ENCODE measurements at places on chromosomes 6 and 20. TPM values are rescaled to one million over a fixed set of nuclear protein-coding genes. Genes with fewer than 3 reads are reported as not detected.

DNA sequence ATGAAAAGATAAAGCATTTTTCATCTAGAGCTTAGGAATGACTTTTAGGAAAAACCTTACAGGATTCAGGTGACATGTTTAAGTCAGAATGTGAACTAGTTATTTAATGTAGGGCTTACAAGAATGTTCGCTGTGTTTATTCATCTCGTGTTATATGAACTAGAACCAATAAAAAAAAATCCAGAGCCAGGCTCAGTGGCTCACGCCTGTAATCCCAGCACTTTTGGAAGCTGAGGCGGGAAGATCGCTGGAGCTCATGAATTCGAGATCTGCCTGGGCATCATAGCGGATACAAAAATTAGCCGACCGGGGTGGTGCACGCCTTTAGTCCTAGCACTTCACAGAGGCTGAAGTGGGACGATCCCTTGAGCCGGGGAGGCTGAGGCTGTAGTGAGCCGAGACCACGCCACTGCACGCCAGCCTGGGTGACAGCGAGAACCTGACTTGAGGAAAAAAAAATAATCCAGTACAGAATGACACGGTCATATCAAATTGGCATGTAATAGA lies 46.3 kb downstream of the OR2B2 start:
- peak; percentile 61 for DNase-seq

DNA sequence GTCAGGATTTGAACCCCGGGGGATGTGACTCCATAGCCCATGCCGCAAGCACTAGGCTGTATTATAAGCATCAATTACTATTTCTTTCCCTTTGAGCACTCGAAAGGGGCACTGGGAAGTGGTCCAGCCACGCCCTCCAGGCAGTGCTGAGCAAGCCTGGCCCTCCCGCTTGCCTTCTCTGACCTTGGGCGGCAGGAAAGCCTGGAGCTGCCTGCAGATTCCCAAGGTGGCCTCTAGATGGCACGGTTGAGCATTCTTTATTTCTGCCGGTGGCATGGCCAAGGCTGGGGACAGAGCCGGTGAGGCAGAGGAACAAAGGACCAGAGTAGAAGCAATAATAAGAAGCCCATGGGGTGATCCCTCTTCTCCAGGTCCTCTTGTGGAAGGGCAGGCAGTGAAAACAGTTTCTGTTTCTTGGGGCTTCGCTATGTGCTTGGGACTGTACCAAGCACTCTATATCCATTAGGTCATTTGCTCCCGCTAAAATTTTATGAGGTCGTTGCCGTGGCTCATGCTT lies 32.0 kb downstream of the ARHGAP40 start:
- peak; percentile 67 for DNase-seq

The GGTLC1 gene
- total RNA-seq = not detected

DNA sequence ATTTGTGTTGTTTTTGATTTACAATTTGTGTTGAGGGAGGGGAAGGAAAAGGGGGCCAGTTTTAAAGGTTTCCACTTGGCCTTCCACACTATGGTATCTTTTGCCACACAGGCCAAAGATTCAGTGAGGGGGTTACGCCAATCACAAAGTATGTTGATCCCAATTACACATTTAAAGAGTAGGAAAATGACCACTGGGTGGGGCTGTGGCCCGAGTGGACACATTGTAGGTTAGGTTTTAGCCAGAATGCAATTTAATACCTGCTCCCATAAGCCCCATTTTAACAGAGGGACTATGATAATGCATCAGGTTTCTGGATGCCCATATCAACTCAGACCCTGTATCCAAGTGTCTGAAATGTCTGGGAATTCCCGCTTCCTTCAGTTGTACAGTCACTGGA lies 15.6 kb downstream of the VGLL2 start:
- no peak for DNase-seq

DNA sequence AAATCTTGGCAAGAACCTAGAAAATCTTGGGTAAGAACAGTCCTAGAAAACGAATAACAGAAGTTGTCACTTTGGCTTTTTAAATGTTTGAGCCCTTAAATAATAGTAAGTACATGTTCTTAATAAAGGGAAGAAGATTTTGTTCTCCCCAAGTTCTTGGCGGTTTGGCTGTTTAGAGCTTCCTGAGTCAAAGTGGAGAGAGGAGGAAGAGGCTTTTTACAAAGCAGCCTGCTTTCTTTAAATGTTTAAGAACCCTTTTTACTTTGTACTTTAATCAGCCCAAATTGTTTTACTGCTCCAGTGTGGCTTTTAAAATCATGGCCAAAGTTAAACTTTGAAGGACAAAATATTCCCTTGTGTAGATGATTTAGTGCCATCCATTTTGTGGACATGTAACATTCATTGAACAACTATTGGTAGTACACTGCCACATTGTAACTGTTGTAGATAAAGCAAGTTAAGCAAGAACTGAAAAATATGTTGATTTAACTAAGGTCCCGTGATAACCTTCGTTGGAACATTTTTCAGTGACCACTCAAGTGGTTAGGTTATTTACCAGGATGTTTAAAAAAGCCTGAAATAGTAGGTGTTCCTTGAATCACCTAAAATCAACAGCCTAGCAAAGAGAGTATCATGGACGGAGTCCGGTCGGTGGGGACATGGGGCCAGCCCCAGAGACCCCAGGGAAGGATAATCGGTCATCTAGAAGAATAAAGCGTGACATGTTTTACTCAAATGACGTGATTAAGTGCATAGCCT lies 2.4 kb downstream of the AMD1 start:
- DNase-seq = no peak

DNA sequence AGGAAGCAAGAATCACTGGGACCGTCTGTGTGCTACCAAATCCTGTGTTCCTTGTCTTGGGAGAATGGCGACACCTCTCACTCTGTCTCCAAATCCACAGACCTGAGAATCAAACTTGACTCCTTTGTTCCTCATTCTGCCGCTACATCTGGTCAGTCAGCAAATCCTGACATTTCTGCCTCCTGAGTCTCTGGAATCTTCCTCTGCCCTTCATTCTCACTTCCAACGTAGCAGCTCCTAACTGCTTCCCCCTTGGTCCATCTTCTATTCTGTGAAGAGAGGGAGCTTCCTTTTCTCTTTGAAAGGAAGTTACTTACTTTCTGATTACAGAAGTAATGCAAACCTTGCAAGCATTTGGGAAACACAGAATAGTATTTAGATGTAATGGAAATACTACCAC lies 37.7 kb downstream of the SYTL3 start:
- no peak for DNase-seq

DNA sequence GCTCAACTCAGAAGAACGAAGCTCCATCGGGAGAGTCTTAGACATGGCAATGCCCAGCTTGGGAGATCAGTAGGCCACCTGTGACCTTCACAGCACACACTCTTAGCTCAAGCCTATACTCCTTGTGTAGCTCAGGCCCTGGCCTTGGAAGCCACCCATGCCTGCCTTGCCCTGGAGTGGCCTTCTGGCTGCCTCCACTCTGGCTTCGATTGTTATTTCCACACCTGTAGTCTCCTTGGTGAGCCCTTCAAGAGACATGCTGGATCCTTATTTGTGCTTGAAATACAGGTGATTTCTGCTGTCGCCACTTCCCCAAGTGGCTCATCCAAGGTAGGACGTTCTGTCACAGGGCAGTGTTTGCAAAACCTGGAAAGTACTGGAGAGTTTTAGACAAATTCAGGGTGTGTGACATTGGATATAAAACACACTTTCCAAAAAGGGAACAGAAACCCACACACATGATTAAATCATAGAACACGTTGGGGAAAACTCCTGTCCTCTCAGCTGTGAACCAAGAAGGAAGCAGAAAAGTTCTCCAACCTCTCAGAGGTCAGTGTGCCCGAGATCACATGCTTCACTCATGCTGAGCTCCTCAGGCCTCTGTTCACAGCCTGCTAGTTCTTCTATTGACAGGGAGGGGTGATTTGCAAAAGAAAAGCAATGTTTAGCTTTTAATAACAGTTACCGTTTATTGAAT lies 391.8 kb downstream of the CDC5L start:
- no peak for DNase-seq

GRCh38 chr6:79610306-79611009 lies 20.7 kb upstream of the SH3BGRL2 start:
- DNase-seq = no peak

GRCh38 chr6:166872531-166873009 lies 83.8 kb downstream of the RNASET2 start:
- DNase-seq = no peak

GRCh38 chr6:168332020-168332419 lies 12.4 kb upstream of the DACT2 start:
- DNase-seq = no peak

The TMEM244 gene
- not detected for total RNA-seq

The EPPIN gene
- not detected for total RNA-seq

- no peak for DNase-seq
Observed at GRCh38 chr6:136161950-136162349, 88.2 kb downstream of the MTFR2 start.

- no peak for DNase-seq
Observed at GRCh38 chr6:17869010-17869752, 118.3 kb downstream of the KIF13A start.

GRCh38 chr6:140101818-140102217 lies 727.4 kb upstream of the CITED2 start:
- DNase-seq = no peak

DNA sequence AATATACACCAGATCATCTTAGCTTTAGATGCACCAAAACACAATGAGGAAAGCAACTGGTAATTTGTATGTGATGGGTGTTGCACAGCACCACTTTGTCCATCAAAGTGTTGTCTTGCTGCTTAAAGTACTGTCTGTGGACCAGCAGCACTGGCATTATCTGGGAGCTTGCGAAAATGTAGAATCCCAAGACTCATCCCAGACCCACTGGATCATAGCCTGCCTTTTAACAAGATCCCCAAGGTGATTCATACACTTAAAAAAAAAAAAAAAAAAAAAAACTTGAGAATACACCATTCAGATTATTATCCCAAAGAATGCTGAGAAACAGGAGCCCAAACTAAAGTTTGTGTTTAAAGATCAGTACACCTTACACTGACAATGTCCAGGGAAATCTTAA lies 123.4 kb downstream of the TASP1 start:
- DNase-seq = no peak

DNA sequence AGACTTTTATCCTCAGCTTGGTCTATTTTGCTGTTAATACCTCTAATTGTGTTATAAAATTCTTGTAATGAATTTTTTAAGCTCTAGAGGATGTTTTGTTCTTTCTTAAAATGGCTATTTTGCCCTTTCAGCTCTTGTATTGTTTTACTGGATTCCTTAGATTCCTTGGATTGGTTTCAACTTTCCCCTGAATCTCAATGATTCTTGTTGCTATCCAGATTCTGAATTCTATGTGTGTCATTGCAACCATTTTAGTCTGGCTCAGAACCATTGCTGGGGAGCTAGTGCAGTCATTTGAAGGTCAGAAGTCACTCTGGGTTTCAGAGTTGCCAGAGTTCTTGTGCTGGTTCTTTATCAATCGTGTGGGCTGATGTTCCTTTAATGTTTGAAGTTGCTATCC lies 37.1 kb downstream of the OTOR start:
- no peak for DNase-seq

DNA sequence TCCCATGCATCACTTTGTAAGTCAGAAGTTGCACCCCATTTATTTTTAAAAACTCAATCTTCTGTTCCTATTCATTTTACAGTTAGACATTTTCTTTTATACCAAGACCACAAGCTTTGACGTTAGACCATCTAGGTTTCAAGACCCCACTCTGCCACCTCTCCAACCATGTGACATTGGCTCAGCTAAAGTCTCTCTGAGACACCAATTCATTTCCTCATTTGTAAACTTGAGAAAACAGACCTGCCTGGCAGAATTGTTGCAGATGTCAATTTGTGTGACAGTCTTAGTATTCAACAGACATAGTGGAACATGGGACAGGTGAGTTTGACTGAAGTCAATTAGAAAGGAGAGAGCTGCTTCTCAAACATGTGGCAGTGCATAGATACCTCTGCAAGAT lies 55.6 kb upstream of the CSE1L start:
- no peak for DNase-seq

The SEC23B gene
- total RNA-seq = 65.8 TPM

GRCh38 chr6:15356179-15356578 lies 110.3 kb downstream of the JARID2 start:
- no peak for DNase-seq

GRCh38 chr6:87738000-87738399 lies 36.0 kb upstream of the AKIRIN2 start:
- no peak for DNase-seq

The ZSCAN23 gene
- 1.7 TPM for total RNA-seq
